Activated CD8-positive, alpha-beta memory T cell treated with anti-CD3 and anti-CD28 coated beads, Interleukin-2, amount 50 U/mL, for 48 hours (primary cell): ENCODE measurements at places on chromosomes 5 and 9.

DNA sequence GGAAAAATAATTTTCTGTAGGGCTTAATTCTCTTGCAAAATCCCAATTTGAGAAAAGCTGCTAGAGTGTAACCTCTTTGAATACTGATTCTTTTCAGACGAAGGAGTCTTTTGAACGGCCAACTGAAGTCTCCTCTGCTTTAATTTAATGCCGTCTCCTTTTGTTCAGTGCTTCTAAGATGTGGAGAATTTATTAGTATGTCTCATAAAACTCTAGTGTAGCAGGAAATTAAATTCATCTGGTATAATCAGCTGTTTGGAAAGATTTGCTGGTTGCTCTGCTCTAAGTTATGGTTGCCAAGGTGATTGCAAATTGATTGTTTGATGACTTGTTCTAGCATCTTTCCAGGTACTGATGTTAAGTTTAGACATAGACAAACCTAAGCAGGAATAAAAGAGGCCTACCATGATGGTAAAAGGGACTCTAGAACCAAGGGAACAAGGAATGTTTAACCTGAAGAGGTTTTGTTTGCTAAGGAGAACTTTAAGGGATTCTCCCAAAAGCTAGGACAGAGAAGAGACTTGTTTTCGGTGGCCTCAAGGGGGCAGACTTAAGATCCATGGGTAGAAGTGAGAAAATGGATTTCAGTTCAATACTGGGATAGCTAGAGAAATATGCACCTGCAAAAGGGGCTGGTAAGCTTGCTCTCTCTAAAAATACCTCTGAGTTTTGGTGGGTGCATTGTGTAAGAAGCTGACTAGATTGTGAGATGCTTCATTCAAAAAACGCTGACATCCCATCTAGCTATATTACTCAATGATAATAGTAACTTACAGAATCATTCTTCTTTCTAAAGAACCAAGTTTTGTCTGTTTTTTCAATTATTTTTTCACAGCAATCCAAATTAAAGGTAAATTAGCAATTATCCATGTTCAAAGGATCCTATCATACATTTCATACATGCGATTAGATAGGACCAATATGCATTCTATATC is 5.7 kb upstream of the ADRB2 start:
- DNase-seq, result no peak

DNA sequence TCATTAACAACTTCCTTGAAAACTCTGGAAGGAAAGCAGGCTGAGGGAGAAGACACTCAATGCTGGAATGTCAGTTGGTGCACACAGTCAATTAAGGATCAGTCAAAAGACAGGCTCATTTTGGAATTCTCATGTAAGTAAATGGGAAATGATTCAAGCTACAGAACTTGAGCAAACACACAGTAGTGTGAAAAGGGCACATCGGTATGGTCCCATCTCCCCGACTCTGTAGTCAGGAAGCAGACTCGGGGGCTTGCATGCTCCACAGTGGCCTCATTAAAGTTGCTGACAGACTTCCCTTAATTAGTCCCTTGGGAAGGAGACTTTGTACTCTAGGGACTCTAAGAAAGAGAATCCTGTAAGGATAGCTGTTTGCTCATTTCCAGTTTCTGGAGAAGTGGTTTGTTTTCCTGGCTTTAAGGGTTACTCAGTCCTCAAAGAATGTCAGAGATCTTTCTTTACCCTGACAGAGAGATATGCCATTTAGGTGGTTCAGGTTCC is 339.2 kb downstream of the ADAMTS6 start:
- no peak for DNase-seq

DNA sequence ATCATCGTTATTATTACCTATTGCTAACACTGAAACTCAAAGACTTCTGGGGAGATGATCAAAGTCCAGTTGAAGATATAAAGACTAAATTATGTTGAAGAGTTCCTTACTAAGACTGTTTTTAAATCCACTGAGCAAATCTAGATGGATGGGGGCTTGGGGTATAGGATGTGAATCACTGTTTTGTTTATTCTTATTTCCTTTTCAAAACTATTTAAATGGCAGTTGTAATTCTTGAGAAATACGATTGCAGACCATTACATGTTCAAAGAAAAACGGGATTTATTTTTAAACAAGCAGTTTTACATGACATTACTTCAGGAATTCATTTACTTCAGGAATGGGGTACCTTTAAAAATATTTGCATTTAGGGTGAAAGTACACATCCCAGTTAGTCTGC is 4.3 kb downstream of the RASGRF2 start:
- DNase-seq, result no peak

DNA sequence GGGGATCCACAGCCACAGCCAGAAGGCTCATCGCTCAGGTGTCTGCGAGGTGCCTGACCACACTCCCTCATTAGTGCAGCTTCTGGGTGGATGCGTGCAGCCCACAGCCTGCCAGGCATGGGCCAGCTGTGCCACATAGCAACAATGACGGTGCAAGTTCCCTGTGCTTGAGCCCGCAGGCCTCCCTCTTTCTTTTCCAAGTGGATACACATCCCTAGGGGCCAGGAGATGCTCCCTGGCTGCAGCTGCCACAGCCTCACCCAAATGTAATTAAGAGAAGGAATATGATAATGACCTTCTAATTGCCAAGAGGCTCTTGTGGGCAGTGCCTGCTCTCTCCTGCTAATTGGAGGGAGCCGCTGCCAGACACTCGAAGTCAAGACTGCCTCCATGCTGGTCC is 116.0 kb upstream of the PPP1R26 start:
- DNase-seq, result no peak
